Stimulated activated CD8-positive, alpha-beta memory T cell treated with anti-CD3 and anti-CD28 coated beads, Interleukin-7, amount 100 ng/mL, for 1 hour (primary cell): ENCODE measurements at places on chromosomes 1 and 21.
A peak's percentile ranks its signal among the peaks of the same experiment; 100 is the strongest.

- DNase-seq: no peak
These were observed 101.4 kb downstream of the TOMM20 start for GRCh38 chr1:235027076-235027861.

GRCh38 chr21:34635307-34635706 lies 20.4 kb upstream of the RCAN1 start:
- no peak for DNase-seq

GRCh38 chr1:183273300-183273699 lies 87.2 kb downstream of the LAMC2 start:
- no peak for DNase-seq

DNA sequence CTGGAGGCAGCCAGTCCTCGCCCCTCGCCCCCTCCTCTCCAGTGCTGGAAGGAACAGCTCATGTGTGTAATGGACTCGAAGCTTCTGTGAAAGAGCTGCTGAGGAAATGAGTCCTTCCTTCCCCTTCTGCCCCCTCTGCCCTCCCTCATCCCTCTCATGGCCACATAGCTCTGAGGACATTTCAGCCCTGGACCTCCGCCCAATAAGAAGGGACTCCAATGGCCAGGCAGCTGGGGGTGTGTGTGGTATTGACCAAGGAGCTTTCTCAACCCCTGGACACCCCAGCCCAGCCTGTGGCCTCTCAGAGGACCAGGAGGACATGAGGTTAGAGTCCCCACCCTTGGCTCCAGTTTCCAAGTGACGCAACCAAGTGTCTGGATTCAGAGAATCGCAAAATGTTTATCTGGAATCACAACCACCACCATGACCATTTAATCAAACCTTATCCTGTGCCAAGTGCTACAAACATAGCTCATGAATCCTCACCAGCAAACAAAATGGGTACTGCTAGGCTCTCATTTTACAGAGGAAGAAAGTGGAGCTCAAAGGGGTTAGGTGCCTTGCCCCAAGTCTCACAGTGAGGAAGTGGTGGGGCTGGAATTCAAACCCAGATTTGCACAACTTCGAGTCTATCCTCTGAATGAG lies 47.8 kb upstream of the ECE1 start:
- no peak for DNase-seq

GRCh38 chr1:118185084-118185832 lies at the start of gene SPAG17:
Gene SPAG17 (minus strand): TSS chr1:118185228. CDS start chr1:118185157, 71 bp downstream.
- no peak for DNase-seq

GRCh38 chr1:18021242-18021641 lies 86.4 kb upstream of the IGSF21 start:
- DNase-seq: no peak

DNA sequence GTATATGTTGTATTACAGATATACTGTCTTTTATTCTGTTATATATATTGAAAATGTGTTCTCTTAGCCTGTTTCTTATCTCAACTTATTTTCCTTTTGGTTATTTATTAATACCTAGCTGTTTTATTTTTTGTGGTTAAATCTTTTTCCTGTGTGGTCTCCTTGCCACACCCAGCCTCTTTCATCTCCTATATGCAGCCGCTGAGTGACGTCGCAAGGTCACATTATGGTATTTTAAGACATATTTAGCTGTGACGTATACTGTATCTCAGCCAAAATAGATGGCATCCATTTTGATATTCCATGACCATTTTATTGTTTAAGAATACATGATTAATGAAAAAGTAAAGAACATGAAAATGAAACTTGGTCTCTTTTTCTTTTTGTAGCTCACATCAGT lies 29.1 kb downstream of the CENPF start:
- no peak for DNase-seq

DNA sequence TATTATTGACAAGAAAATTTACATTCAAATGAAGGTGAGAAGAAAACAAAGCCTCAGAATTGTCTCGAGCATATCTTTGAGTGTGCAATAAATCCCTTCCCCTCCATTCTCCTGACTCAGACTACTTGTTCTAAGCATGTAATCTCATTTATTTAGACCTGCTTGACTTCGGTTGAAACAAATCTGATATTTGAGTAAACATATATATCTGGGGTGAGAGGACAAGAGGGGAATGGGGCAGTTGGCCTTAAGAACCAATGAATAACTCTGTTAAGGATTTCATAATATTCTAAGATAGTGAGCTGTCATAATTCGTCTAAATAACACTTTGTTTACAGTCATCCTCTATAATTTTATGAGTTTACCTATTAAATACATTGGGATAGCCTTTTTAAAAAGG lies 142.7 kb downstream of the SIPA1L2 start:
- no peak for DNase-seq

GRCh38 chr21:38363693-38364092 lies 106.9 kb downstream of the KCNJ15 start:
- DNase-seq: no peak

DNA sequence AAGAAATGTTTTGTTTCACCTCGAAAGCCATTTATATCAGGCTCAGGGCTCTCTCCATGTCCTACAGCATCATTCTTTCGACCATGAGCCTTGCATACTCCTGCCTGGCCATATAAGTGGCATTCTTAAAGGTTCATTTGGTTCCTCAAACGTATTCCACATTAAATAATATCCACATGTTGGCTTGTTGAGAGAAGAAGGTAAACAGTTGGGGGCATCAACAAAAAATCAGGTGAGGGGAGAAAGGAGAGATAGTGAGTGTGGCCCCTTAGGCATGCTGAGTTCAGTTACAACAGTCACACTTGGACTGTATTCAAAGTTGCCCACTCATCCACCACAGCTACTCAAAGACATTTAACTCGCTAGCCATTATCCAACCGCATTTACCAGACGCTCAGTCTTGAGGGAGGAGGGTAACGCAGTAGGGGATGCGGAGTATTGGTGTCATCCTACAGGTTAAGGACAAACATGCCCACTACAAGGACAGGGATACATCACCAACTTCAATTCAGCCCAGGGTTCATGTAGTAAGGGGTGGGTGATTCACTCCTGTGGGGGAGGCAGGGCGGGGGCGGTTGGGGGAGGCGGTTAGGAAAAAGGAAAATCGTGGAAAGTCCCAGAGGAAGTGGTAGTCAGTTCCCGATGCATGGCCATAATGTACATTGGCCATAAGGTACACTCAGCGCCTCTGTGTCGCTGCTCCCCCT lies 1.4 kb downstream of the ZNF697 start:
- no peak for DNase-seq

GRCh38 chr1:110548381-110548780 lies 29.4 kb upstream of the KCNA10 start:
- DNase-seq: no peak

GRCh38 chr1:237012788-237013383 lies 8.6 kb upstream of the MT1HL1 start:
- no peak for DNase-seq

DNA sequence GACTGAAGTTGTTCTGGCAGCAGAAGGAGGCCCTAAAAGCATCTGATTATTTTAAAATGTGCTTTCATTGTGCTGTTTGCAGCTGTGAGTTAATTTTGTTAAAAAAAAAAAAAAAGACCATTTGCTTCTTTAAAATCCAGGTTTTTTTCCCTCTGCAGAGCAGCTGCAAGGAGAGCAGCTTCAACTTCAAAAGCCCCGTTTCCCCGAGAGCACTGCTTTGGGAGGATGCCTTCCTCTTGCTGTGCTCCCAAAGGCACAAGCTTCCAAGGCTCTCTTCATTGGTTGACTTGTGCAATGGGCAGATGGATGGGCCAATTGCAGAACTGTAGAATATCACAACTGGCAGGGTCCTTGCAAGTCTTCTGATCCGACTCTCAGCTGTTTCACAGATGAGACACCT lies 459.2 kb upstream of the PKN2 start:
- DNase-seq: no peak

DNA sequence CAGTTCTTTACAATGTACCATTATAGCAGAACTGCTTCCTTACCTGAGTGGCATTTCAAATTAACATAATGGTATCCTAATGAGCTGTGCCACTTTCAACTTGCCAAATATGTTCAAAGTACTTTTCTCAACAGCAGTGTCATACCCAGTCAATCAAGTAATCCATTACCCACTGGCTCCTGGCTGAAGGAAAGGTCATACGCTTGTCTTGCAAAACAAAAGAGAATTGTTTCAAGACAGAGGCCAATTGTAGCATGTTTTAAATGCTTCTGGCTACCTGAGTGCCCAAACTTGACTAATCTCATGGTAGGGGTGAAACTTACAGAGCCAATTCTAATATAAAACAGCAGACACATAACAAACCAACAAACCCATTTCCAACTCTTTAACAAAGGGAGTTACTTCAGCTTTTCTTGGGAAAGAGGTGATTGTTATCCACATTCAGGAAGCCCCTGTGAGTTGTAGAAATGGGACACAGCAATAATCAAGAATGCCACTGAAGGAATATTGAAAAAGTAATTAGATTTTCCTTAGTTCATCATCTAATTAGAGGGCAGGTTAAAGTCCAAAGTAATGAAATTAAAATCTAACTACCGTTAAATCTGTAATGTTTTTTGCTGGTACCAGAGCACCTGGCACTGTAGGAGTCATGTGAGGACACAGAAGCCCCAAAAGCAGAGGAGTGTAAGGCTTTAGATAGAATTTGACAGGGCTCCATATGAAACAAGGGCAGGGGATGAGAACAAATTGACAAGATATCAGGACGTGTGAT lies 241.9 kb downstream of the RWDD3 start:
- no peak for DNase-seq

- no peak for DNase-seq
These were observed 37.3 kb downstream of the ACTL8 start for GRCh38 chr1:17792421-17792820.

DNA sequence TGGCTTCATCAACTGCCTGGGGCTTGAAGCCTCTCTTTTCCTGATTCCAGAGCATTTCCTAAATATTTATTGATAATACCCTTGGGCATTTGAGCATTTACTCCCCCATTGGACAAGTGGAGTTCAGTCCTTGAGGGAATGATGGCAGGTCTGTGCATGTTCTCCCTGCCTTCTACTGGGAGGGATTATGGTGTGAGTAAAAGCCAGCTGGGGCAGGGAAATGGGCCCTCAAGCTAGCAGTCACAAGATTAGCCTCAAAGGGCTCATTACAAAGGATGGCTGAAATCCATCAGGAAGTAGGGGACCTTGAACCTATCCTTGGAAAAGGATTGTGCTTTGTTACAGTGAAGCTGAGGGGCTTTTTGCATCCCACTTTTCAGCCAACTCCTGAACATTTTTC lies 24.2 kb upstream of the OSBPL9 start:
- DNase-seq: no peak

DNA sequence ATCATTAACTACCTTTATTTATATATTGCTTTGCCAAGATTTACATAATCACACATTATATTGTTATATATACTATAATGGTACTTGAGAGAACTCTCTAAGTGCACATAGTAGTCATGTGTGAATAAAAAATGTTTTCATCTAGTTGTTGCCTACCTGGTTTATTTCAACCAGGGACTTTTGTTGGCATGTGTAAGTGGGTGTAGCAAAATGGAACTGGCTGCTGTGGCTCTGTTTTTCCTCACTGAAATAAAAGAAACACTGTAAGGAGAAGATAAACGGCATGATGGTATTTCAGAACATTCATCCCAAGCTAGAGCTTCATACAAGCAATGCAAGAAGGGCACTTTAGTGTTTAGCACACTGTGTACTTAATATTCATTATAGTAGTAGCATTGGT lies 14.9 kb downstream of the RBBP4 start:
- DNase-seq: no peak

DNA sequence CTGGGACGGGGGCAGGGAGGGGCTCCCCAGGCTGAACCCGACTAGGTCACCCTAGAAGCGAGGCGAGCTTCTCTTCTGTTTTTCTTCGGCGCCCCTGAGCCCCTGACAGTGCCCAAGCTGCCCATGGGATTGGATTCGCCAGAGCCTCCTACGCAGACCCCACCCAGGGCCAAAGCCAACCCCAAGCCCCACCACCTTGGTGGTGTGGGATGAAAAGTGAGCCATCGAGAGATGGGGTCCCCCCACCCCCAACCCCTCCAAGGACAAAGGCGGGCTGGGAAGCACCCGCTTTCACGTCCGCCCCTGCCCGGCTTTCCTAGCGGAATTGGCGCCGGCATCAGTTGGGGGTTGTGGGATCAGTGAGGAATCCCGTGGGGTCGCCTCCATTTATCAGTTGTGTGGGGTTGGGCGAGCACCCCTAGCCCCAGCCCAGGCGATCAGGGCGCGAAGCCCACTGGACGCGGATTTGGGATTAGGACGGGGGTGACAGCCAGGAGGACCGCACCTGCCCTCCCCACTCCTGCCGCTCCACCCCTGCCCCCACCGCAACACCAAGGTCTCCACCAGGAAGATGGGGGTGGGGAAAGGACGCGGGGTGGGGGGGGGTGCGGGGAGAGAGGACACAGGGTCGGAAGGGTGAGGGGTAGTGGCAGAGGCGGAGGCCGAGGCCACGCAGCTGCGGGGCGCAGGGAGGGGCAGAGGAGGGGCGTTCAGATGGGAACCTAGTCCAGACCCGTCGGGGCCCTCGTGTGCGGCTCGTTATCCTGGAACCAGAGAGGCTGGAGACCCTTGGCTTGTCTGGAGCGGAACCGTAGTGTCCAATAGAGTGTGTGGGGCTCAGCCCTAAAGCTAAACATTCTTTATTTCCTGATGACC lies 4.4 kb downstream of the TSPEAR start:
- no peak for DNase-seq

DNA sequence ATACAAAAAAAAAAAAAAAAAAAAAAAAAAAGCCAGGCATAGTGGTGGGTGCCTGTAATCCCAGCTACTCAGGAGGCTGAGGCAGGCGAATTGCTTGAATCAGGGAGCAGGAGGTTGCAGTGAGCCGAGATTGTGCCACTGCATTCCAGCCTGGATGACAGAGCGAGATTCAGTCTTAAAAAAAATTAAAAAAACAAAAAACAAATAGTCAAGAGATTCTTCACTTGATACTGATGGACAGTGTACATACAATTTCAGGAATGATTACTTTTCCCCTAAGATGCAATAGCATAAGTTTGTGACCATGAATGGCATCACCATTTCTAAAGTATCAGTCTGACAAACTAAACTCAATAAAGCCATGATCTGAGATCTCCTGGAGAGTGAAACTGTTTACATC lies 60.8 kb upstream of the IVNS1ABP start:
- no peak for DNase-seq

GRCh38 chr1:167936068-167936929 lies at the start of gene DCAF6:
Gene DCAF6 (plus strand): TSS chr1:167936683. CDS start chr1:167936912, 229 bp downstream.
- peak; percentile 93 for DNase-seq

DNA sequence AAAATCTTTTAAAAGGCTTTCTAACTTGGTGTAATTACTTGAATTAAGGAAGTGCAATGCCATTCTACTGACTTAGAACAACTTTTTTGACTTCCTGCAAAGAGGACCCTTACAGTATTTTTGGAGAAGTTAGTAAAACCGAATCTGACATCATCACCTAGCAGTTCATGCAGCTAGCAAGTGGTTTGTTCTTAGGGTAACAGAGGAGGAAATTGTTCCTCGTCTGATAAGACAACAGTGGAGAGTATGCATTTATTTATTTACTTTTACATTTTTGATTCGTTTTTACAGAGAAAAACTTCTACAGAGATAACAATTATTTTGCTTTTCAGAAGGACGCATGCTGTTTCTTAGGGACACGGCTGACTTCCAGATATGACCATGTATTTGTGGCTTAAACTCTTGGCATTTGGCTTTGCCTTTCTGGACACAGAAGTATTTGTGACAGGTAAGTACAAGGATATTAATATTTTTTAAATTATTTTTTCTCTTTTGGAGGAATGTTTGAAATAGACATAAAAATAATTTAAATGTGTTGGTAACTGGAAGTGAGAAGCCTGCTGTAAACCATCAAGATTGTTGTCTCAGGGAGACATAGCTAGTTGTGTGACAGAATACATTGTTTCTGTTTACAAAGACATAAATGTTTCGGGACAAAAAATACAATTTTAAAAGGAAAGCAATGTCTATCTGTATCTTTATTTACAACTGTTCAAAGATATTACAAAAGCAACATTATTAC lies at the start of gene PTPRC:
TSS of gene PTPRC (plus strand) at position 147 of the 742 bp plus-strand sequence. CDS start at position 376, 229 bp downstream.
- DNase-seq: no peak
